ENCODE measurements at places on chromosomes 5 and 9.

GRCh38 chr9:122016744-122017143 is 76.4 kb downstream of the TTLL11 start:
- DNase-seq = peak; percentile 29

- DNase-seq = peak; percentile 8
Observed at GRCh38 chr5:90632791-90633190, 74.2 kb downstream of the ADGRV1 start.

DNA sequence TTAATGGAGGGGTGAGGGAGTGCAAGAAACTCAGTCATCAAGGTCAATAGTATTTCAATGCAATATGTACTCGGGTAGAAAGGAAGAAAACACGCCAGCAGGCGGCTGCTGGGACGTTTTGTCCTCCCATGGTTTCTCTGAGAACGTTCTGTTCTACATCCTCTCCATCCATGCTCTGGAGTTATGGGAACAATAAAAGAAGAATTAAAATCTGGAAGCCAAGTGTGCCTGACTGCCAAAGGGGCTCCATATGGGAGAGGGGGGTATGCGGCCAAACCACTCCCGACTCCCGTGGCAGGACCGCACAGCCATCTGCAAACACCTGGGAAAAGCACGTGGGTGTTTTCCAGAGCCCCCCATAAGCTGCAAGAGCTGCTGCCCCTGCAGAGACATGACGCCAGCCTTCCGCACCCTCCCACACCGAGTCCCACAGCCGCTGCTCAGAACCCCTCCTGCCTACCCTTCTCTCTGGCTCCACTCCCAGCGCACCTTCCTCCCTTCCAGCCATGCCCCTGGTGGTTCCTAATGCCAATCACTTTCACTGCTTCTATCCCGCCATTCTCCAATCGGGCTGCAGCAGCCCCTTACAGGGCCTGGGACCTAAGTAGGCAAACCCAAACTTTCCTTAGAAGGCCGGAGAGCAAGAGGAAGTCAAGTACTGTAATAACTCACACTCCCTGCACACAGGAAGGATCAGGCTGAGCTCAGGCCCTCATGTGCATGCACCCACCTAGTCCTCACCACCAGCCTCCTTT is 241.6 kb downstream of the SYK start:
- DNase-seq = no peak

GRCh38 chr9:26229324-26230054 is 551.2 kb upstream of the TUSC1 start:
- DNase-seq = no peak

GRCh38 chr9:83154087-83154736 is 91.3 kb upstream of the RASEF start:
- peak; percentile 22 for DNase-seq

GRCh38 chr9:92640398-92641091 is 29.4 kb downstream of the IPPK start:
- no peak for DNase-seq
